ENCODE measurements at places on chromosomes 1 and 21. TPM values are rescaled to one million over a fixed set of nuclear protein-coding genes. Genes with fewer than 3 reads are reported as not detected.
A peak's percentile ranks its signal among the peaks of the same experiment; 100 is the strongest.

GRCh38 chr1:181021159-181021558 is 1.5 kb downstream of the STX6 start:
- H3K27ac ChIP-seq, result peak overlapping the region; percentile 96
- H3K27me3 ChIP-seq, result peaks cover 18% of the 10 kb centered on the region
- H3K36me3 ChIP-seq, result peaks cover 26% of the 10 kb centered on the region
- peaks cover 39% of the 10 kb centered on the region for H3K4me1 ChIP-seq
- DNase-seq, result no peak

DNA sequence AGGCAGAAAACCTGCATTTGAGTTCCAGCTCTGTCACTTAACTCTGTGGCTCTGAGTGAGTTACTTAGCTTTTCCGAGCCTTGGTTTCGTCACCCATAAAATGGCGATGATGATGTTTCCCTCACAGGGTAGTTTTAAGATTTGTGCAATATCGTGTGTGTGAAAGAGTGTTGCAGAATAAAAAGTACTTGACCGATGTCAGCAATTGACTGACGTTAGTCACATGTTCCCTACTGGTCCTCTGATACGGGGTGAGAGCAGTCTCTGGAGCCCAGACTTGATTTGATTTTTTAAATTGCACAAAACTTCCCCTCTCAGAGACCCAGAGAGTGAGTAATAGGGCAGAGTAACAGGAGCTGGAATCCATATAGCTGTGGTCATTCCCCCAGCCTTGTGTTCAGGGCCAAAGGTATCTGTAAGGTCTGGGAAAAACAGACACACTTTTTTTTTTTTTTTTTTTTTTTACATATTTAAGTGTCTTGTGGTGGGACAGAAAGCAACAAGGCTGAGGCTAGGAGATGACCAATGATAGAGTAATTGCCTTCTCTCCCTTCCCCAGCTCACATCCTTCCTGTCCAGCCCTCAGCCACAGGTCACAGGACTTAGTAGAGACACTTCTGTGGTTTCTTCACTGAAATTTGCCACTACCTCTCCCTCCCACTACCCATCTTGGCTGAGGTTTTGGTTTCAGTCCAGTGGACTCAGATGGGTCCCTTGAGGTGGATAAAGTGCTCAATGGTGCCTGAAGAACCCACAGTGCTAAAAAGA is 2.0 kb downstream of the FCER1G start:
- DNase-seq, result peak; percentile 60
- H3K4me1 ChIP-seq, result peaks cover 39% of the 10 kb centered on the region
- no peak overlapping the region for H3K4me3 ChIP-seq

- H3K4me3 ChIP-seq, result no peak overlapping the region
- no peak for DNase-seq
- H3K4me1 ChIP-seq, result peaks cover 2% of the 10 kb centered on the region
- peaks cover 12% of the 10 kb centered on the region for H3K27me3 ChIP-seq
Measured at GRCh38 chr1:228899421-228899956, 164.2 kb downstream of the RHOU start.

GRCh38 chr1:75521658-75522057 is 89.3 kb downstream of the SLC44A5 start:
- no peak overlapping the region for H3K27ac ChIP-seq
- H3K36me3 ChIP-seq, result no peaks in the 10 kb centered on the region
- DNase-seq, result no peak
- no peaks in the 10 kb centered on the region for H3K4me1 ChIP-seq
- peaks cover 3% of the 10 kb centered on the region for H3K27me3 ChIP-seq

- no peak overlapping the region for H3K4me3 ChIP-seq
- peaks cover 16% of the 10 kb centered on the region for H3K36me3 ChIP-seq
- no peak overlapping the region for H3K27ac ChIP-seq
- DNase-seq, result no peak
- peaks cover 33% of the 10 kb centered on the region for H3K4me1 ChIP-seq
Measured at GRCh38 chr1:197195100-197195499, 48.6 kb upstream of the ASPM start.

DNA sequence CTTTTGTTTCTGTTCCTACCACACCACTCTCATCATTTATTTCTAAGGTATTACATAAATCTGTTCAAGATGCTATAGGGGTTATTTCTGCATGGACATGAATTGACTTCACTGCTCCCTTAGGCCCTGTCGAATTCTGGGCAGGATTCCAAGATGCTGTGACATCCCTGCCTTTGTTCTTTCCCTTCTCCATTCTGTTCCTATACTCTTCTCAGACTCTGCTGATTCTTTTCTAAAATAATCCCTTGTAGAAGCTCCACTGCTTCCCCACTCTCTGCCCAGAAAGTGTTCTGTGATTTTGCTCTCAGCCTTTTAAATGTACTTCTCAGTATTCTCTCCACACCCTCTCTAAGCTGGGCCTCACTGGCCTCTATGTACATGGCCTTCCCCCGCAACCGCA is 99.2 kb downstream of the PHTF1 start:
- no peak overlapping the region for H3K4me3 ChIP-seq
- no peaks in the 10 kb centered on the region for H3K4me1 ChIP-seq
- H3K27ac ChIP-seq, result no peak overlapping the region

DNA sequence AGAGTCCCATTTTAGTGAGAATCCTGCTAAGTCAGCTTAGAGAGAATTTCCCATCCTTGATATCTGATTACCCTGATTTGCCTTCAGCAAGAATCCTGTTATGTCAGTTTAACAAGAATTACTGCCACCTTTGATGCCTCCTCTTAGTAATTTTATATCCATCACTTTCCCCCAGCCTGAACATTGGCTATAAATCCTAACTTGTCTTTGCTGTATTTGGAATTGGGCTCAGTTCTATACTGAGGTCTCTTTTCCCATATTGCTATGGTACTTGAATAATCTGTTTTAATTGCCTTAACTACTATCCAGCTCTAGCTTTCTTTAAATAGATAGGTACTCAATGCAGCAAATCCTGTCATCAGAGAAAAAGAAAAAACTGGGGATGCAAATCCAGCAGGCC is 842.0 kb upstream of the ADAMTS5 start:
- no peaks in the 10 kb centered on the region for H3K27me3 ChIP-seq
- no peak overlapping the region for H3K27ac ChIP-seq
- no peaks in the 10 kb centered on the region for H3K36me3 ChIP-seq
- H3K4me3 ChIP-seq, result no peak overlapping the region

- no peaks in the 10 kb centered on the region for H3K4me1 ChIP-seq
- H3K27ac ChIP-seq, result no peak overlapping the region
- H3K27me3 ChIP-seq, result no peaks in the 10 kb centered on the region
- no peak for DNase-seq
- H3K4me3 ChIP-seq, result no peak overlapping the region
Measured at GRCh38 chr1:191134796-191135195, 657.1 kb upstream of the BRINP3 start.

DNA sequence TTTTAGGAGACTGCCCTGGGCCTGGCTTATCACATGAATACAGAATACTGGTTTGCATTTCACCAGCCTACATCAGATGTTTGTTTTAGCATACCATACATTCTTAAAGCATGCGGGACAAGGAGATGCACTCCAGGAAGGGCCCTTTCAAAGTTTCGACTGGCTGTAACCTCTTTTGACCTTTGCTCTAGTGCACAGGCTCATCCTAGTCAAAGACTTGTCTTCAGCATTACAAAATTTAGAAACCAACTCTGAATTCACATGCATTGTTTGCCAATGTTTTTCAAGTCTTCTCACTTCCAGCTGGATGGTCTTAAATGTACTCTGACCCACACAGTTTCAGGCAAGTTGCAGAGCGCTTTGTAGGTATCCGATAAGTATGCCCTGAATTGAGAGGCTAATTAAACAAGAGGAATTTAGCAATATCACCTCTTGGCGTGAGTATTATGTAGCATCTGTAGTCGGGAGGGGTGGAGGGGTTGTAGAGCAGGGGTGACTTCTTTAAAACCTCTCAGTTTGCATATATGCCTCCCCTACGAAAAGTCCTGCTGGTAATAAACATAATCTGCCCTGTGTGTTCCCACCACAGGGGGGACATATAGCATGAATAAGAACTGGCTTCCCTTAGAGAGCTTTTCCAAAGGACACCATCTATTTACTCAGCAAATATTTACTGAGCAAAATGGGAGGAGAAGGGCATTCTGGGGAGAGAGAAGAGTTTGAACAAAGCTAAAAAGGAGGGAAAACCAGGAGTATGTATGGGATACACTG is 24.4 kb upstream of the AHCYL1 start:
- DNase-seq, result no peak
- H3K36me3 ChIP-seq, result no peaks in the 10 kb centered on the region
- no peaks in the 10 kb centered on the region for H3K4me1 ChIP-seq
- H3K4me3 ChIP-seq, result no peak overlapping the region
- H3K27me3 ChIP-seq, result peaks cover 32% of the 10 kb centered on the region

GRCh38 chr1:235940285-235940684 is 73.6 kb upstream of the LYST start:
- no peaks in the 10 kb centered on the region for H3K36me3 ChIP-seq
- no peak overlapping the region for H3K4me3 ChIP-seq
- H3K27ac ChIP-seq, result no peak overlapping the region
- H3K27me3 ChIP-seq, result peaks cover 6% of the 10 kb centered on the region

DNA sequence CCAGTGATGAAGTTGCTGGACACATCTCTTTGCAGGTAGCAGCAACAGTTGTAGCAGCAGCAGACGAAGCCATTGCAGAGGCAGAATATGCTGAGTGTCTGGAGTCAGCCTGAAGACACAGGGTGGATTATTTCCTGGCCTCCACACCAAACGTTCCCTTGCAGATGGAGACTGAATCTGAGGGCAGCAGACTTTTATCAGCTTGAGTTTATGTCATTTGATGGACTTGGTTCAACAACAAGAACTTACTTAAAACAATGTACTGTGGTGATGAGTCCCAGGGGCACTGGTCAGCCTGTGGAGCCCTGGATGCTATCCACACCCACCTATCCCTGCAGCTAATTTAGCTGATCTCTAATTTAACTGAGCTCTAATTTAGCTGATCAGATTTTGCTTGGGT is 17.1 kb upstream of the MPZL1 start:
- H3K36me3 ChIP-seq, result peaks cover 51% of the 10 kb centered on the region
- H3K4me1 ChIP-seq, result peaks cover 10% of the 10 kb centered on the region
- no peak overlapping the region for H3K4me3 ChIP-seq
- H3K27ac ChIP-seq, result peak overlapping the region; percentile 12

GRCh38 chr1:38451541-38451993 is 405.0 kb upstream of the POU3F1 start:
- no peaks in the 10 kb centered on the region for H3K36me3 ChIP-seq
- DNase-seq, result no peak
- H3K4me1 ChIP-seq, result no peaks in the 10 kb centered on the region
- no peaks in the 10 kb centered on the region for H3K27me3 ChIP-seq
- H3K4me3 ChIP-seq, result no peak overlapping the region

DNA sequence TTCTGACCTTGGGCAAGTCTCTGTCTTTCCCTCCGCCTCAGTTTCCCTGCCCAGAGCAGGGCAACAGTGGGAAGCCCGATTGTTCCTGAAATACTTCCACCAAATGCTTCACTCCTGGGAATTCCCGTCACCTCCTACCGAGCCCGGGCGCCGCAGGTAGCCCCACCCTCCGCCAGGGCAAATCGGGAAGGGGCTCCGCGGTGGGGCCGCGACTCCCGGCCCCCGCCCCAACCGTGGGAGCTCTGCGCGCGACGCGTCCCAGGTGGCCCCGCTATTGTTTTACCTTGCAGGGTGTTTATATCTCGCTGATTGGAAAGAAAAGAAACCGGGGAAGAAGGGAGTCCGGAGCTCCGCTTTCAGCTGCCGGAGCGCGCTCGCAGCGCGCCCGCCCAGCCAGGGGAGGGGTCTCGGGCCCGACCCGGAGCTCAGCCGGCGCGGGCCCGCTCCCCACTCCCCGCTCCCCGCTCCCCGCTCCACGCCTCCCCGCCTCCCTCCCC is 407 bp downstream of the IGSF3 start:
- peak overlapping the region; percentile 82 for H3K4me3 ChIP-seq
- H3K4me1 ChIP-seq, result peaks cover 7% of the 10 kb centered on the region
- H3K27ac ChIP-seq, result no peak overlapping the region

GRCh38 chr1:232166942-232167341 is 463.0 kb downstream of the SIPA1L2 start:
- no peak overlapping the region for H3K4me3 ChIP-seq
- no peaks in the 10 kb centered on the region for H3K4me1 ChIP-seq
- H3K36me3 ChIP-seq, result no peaks in the 10 kb centered on the region
- no peak overlapping the region for H3K27ac ChIP-seq

GRCh38 chr1:77218477-77219165 is 609 bp downstream of the PIGK start:
- H3K27ac ChIP-seq, result peak overlapping the region; percentile 90
- peaks cover 20% of the 10 kb centered on the region for H3K4me1 ChIP-seq
- peaks cover 10% of the 10 kb centered on the region for H3K36me3 ChIP-seq
- no peak for DNase-seq
- H3K27me3 ChIP-seq, result no peaks in the 10 kb centered on the region

- H3K4me3 ChIP-seq, result no peak overlapping the region
- no peak overlapping the region for H3K27ac ChIP-seq
- peaks cover 14% of the 10 kb centered on the region for H3K36me3 ChIP-seq
- no peak for DNase-seq
Measured at GRCh38 chr1:8597455-8597854, 220.0 kb downstream of the RERE start.

- no peak overlapping the region for H3K4me3 ChIP-seq
- H3K36me3 ChIP-seq, result no peaks in the 10 kb centered on the region
- H3K27ac ChIP-seq, result no peak overlapping the region
- H3K27me3 ChIP-seq, result peaks cover 3% of the 10 kb centered on the region
Measured at GRCh38 chr1:184583849-184584248, 170.8 kb downstream of the EDEM3 start.

- H3K4me3 ChIP-seq, result no peak overlapping the region
- no peaks in the 10 kb centered on the region for H3K36me3 ChIP-seq
- H3K27me3 ChIP-seq, result peaks cover 4% of the 10 kb centered on the region
- H3K4me1 ChIP-seq, result no peaks in the 10 kb centered on the region
- DNase-seq, result no peak
- no peak overlapping the region for H3K27ac ChIP-seq
Measured at GRCh38 chr1:157833145-157833544, 8.5 kb downstream of the CD5L start.

GRCh38 chr21:16535102-16535422 is 805.3 kb downstream of the USP25 start:
- H3K27ac ChIP-seq, result no peak overlapping the region
- H3K27me3 ChIP-seq, result no peaks in the 10 kb centered on the region
- DNase-seq, result no peak
- H3K4me1 ChIP-seq, result no peaks in the 10 kb centered on the region
- H3K4me3 ChIP-seq, result no peak overlapping the region

- no peak overlapping the region for H3K4me3 ChIP-seq
- no peak overlapping the region for H3K27ac ChIP-seq
- peaks cover 6% of the 10 kb centered on the region for H3K27me3 ChIP-seq
- DNase-seq, result peak; percentile 80
- no peaks in the 10 kb centered on the region for H3K4me1 ChIP-seq
Measured at GRCh38 chr1:23657659-23658275, 33.8 kb upstream of the RPL11 start.

DNA sequence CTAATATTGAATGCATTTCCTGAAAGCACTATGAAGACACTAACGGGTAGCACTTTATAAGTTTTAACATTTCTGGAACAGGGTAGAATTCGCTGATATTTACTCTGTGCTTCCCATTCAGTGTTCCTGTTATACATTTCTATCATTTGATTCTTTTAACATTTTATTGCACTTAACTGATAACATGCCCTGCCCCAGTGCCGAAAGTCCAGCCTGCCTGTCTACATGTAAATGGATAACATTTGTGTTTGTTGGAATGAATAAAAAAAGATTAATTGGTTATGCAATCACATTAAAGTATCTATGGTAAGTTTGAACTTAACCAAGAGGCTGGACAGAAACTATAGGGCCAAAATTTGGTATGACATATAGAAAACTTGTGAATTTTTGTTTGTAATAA is 790.5 kb upstream of the TPTE start:
- no peak overlapping the region for H3K27ac ChIP-seq
- H3K36me3 ChIP-seq, result no peaks in the 10 kb centered on the region
- no peak overlapping the region for H3K4me3 ChIP-seq
- no peaks in the 10 kb centered on the region for H3K4me1 ChIP-seq
- DNase-seq, result no peak

OLIG2 gene
- not detected for total RNA-seq

SFN gene
- 0.47 TPM for total RNA-seq

INPP5B gene
- 23.8 TPM for total RNA-seq

AVPR1B gene
- not detected for total RNA-seq

C1QB gene
- total RNA-seq, result not detected

MYBPHL gene
- not detected for total RNA-seq

CCDC17 gene
- total RNA-seq, result 2.8 TPM

Measured in activated CD4-positive, alpha-beta T cell treated with anti-CD3 and anti-CD28 coated beads, Interleukin-2, amount 10 ng/mL, durations not matched to agents 24 days and 14 days (primary cell).